ENCODE measurements at places on chromosomes 7 and 10.

GRCh38 chr10:118812393-118812740 lies 57.6 kb upstream of the CACUL1 start:
- no peak for DNase-seq

GRCh38 chr10:76766682-76767081 lies 870.9 kb downstream of the KCNMA1 start:
- DNase-seq, result no peak

GRCh38 chr10:44650691-44651661 lies 260.2 kb upstream of the TMEM72 start:
- DNase-seq, result no peak

GRCh38 chr7:939843-940242 lies 14.6 kb downstream of the ADAP1 start:
- no peak for DNase-seq

GRCh38 chr7:116227678-116228239 lies 17.4 kb downstream of the TES start:
- DNase-seq, result no peak

DNA sequence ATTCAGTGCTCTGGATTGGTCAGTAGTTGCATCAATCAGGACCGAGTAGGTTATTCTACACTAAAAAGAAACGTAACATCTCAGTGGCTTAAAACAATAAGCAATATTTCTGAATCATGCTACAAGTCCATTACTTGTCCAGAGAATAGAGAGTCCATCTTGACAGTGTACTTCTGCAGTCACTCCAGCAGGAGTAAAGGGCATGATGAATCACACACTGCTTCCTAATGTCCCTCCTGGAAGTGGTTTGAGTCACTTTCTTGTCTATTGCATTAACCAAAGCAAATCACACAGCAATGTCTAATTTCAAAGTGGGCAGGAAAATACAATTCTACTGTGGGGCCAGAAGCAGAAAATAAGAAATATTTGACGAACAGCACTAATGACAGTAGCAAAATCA lies 124.8 kb downstream of the TSPAN12 start:
- DNase-seq, result no peak

- no peak for DNase-seq
These were observed 250.7 kb upstream of the MYO3A start for GRCh38 chr10:25683344-25683743.

DNA sequence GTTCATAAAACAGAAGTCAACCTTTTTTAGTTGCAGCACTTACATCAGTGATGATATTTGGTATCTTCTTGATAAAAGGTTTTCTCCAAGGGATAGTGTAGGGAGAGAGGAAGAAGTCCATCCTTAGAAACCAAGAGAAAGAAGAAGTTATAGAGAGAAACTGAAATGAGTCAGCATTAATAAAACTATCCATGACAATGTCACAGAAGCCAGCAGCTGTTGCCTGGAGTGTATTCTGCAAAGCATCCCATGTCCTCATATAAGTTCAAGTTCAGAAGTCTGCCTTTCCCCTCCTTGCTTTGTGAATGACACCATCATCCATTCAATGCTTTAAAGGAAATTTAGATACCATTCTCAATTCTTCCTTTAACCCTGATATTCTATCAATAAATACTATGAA lies 14.4 kb upstream of the COL1A2 start:
- DNase-seq, result no peak

- no peak for DNase-seq
These were observed 7.7 kb downstream of the SLC37A3 start for GRCh38 chr7:140390466-140391190.

- DNase-seq, result no peak
These were observed 6.2 kb downstream of the FAM241B start for GRCh38 chr10:69636273-69636575.

- peak; percentile 82 for DNase-seq
These were observed 44.8 kb downstream of the PDIA4 start for GRCh38 chr7:148983200-148984146.

GRCh38 chr7:49564379-49564714 lies 209.1 kb upstream of the VWC2 start:
- no peak for DNase-seq

DNA sequence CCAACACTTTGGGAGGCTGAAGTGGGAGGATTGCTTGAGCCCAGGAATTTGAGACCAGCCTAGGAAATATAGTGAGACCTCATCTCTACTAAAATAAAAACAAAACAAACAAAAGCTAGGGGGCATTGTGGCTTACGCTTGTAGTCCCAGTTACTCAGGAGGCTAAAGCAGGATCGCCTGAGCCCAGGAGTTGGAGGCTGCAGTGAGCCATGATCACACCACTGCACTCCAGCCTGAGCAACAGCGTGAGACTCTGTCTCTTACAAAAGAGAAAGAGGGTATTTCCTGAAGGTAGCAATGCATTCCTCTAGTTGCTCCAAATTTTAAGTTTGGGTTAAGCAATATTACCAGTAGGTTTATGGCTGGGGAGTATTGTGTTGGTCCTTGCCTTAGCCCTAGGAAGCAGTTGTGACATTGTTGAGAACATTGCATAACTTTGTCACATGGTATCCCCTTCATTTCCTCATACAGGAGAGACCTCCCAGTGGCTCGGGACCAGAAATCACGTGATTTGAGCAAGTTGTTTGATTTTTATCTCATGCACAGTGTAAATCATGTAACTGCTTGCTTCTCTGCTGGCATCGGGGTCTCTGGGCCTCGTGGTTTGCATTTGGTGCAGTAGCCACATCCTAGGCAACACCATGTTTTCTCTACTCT lies 23.3 kb upstream of the SMARCD3 start:
- no peak for DNase-seq

DNA sequence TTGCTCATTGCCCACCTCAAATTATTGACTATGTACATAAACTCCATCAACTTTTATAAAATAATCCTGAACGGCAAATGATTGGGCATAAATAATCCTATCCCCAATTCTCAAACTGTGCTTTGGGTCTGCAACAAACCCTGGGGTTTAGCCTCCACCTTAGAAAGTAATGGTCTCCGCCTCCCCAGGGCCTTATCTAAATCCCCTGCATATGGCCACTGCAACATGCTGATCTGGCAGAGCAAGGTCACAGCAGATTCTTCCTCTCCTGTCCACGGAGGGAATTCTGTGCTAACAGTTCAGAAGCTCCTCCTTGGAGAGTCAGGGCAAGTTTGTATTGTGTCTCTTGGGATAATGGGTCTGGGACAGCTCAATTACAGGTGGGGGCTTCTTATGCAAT lies 18.4 kb downstream of the FXYD4 start:
- DNase-seq, result no peak

DNA sequence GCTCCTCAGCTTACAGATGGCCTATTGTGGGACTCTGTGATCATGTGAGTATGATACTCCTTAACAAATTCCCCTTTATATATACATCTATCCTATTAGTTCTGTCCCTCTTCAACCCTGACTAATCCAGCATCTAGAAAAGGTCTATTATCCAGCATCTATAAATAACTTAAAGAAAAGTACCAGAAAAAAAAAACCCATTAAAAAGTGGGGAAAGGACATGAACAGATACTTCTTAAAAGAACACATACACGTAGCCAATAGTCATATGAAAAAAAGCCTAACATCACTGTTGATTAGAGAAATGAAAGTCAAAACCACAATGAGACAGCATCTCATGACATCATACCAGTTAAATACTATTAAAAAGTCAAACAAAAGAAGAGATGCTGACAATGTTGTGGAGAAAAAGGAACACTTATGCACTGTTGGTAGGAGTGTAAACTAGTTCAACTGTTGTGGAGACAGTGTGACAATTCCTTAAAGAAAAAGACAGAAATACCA lies 549.5 kb upstream of the GRM3 start:
- DNase-seq, result no peak

GRCh38 chr10:128929767-128930166 lies 537.3 kb upstream of the MGMT start:
- DNase-seq, result no peak

GRCh38 chr7:34752929-34753328 lies 94.9 kb downstream of the NPSR1 start:
- no peak for DNase-seq

GRCh38 chr7:104908636-104909035 lies 105.4 kb upstream of the KMT2E start:
- no peak for DNase-seq

DNA sequence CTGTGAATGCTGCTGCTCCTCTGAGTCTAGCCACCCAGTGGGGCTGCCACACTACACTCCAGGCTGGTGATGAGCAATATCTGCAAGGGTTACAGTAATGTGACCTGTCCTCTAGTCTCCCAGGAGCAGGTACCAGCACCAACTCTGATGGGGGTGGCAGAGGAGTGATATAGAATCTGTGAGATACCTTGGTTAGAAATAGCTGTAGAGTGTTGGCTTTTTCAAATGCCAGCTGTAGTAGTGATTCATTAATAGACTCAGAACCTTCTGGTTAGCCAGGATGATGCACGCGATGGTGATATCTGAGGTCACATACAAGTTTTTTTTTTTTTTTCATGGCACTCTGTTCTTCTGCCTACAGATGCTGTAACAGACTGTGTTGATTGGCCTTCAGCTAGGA lies 757.1 kb downstream of the INHBA start:
- no peak for DNase-seq

- no peak for DNase-seq
These were observed 25.1 kb downstream of the RAB18 start for GRCh38 chr10:27529010-27529783.

- DNase-seq, result no peak
These were observed 89.0 kb downstream of the AMPH start for GRCh38 chr7:38542156-38542555.

- no peak for DNase-seq
These were observed 127.3 kb downstream of the LHPP start for GRCh38 chr10:124588736-124589490.

- DNase-seq, result no peak
These were observed 48.3 kb downstream of the COL17A1 start for GRCh38 chr10:104037261-104037951.

DNA sequence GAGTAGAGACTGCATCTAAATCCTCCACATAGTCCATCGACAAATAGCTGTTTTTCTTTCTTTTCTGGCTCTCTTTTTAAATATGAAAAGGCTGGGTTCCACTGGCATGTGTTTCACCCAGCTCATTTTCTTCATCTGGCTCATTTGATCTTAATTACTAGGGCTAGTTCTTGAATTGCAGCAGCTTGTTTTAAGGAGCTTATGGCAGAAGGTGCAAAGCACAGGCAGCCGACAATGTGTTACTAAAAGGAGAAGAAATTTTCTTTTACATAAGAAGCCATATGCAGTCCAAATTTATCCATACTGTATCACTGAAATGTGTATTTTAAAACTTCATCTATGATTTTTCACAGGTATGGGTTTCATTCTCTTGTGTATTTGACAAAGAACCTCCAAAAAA lies 205.6 kb upstream of the PTER start:
- DNase-seq, result no peak

- DNase-seq, result no peak
These were observed 122.7 kb upstream of the TMEM229A start for GRCh38 chr7:124155432-124156022.

DNA sequence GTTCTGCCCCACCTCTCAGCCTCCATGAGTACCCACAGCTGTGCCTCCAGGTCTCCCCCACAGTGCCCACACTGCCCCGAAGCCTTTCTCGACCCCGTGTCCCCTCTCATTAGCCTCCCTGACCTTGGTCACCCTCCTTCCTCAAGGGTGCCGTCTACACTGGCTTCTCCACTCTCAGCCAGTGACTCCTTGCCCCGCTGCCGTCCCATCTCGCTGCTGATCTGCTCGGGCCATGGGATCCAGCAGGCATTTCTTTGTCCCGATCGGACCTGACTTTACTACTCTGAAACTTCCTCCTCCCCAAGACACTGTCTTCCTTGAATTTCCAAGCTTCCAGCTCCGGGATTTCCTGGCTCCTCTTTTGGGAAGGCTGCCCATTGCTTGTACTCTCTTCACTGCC lies 31.3 kb downstream of the FKBP6 start:
- no peak for DNase-seq
